ENCODE measurements at places on chromosomes 5 and 9.

GRCh38 chr9:33623658-33624586, 99.9 kb downstream of the ANKRD18B start:
- DNase-seq: peak; percentile 78

DNA sequence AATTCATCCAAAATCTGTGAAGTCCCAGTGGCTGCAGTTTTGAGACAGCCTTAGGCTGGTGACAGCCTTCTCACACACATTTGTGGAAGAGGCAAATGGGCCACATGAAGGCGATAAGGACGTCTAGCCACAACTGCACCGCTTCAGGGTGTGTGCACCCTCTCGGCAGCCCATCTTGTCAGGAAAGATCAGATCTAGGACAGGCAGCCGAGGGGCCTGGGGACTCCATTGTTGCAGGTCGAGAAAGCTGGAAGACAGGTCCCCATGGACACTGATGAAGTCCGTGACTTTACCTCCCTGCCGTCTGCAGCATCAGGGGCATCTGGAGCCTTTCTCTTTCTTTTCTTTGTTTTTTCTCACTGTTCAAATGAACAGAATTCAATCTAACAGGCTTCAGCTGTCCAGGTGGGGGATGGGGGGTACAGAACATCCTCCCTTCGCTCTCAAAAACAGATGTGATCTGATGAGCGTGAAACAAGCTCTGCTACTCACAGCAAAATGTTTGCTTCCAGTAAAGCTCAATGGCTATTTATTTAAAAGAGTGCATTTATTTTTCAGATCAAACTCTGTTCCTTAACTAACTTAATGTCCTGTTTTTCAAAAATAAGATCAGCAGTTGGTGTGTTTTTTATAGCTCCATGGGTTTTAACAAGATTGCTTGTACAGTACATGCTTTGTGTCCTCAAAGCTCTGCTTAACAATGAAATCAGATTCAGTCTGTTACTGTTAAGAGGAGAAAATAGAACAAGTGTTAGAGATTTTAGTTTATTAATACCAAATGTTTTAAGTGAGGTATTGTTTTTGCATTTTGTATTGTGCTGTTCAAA, 111.8 kb upstream of the OTULINL start:
- no peak for DNase-seq

DNA sequence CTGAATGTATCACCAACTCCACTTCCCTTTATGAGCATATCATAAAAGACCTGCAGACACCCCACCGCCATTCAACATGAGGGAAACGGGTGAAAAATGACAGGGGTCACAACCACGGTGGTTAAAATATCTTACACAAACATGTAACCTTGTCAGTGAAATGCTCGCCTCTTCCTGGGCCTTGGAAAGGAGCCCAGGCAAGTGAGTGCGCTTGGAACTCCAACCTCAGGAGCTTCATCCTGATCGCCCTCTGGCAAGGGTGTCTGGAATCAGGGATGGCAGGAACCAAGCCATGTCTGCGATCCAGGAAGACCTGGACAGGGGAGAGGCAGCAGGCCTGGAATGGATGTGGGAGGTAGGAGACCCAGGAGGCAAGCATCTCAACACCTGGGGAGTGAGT, 282.7 kb downstream of the GAS1 start:
- no peak for DNase-seq

GRCh38 chr9:9961487-9961886, 651.3 kb downstream of the PTPRD start:
- peak; percentile 6 for DNase-seq

GRCh38 chr5:83726912-83727311, 6.3 kb upstream of the HAPLN1 start:
- no peak for DNase-seq

GRCh38 chr9:16413509-16414016, 456.9 kb downstream of the BNC2 start:
- peak; percentile 99 for DNase-seq

GRCh38 chr9:1050125-1050895, at the start of gene DMRT2:
DMRT2 (plus strand) TSS chr9:1050357; CDS start chr9:1051614, 1,257 bp downstream.
- DNase-seq: peak; percentile 70

GRCh38 chr5:36607838-36608783, 1.7 kb downstream of the SLC1A3 start:
- peak; percentile 61 for DNase-seq

DNA sequence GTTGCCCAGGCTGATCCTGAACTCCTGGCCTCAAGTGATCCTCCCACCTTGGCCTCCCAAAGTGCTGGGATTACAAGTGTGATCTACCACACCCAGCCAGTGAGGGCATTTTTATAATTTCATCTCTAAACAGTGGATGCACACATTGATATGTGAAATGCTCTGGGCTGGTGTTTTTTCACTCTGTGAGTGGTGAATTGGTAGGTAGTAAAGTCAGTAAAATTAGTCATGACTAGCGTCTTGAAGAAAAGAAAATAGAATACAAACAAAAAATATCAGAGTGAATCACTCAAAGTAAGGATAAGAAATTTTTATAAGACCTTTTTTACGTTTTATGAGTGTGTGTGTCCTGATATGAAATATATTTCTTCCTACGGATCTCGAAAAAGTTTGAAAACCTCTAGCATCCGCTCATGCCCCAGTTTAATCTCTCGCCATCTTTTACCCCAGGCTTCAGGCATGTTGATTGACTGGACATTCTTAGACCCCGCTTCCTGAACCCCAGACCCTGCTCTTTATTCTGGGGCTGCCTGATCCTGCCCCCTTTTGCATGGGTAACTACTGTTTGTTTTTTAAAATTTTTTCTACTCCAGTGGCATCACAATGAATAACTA, 14.0 kb downstream of the OSTF1 start:
- no peak for DNase-seq

DNA sequence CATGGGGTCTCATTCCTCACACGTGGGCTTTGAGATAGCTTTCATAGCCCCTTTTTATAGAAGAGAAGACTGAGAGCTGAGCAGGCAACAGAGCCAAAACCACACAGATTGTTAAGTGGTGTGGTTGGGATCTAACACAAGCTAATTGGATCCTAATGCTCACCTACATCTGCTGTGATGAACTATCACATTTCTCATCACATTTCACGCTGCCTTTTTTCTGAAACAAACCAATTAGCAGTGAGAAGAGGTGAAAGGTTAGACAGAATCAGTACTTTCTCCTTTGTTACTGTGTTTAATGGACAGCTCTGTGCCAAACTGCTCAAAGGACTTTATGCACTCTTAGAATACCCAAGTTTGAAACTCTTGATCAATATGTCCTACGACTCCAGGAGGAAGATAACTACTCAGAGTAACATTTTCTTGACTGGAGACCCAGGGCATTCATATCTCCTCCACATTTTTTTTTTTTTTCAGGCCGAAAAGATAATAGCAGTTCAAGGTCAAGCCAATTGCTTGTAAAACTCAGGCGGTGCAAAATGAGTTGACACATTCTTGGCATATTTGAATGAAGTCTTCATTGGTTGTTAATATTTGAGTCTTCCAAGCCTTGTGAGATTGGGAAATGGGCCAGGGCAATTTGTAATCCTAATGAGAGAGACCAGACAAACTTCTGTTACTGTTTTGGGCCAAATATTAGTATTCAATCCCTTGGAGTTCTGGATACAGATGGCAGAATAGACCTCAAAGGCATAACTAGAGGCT, 138.4 kb downstream of the KCTD16 start:
- DNase-seq: peak; percentile 34

GRCh38 chr5:116068028-116068632, 16.7 kb upstream of the COMMD10 start:
- DNase-seq: peak; percentile 80

- DNase-seq: no peak
These were observed 125.2 kb downstream of the PRDM6 start for GRCh38 chr5:123214193-123214592.

GRCh38 chr9:110537841-110538646, 41.5 kb downstream of the SVEP1 start:
- DNase-seq: peak; percentile 89

- DNase-seq: no peak
These were observed 4.1 kb downstream of the RPL35 start for GRCh38 chr9:124857533-124858162.

DNA sequence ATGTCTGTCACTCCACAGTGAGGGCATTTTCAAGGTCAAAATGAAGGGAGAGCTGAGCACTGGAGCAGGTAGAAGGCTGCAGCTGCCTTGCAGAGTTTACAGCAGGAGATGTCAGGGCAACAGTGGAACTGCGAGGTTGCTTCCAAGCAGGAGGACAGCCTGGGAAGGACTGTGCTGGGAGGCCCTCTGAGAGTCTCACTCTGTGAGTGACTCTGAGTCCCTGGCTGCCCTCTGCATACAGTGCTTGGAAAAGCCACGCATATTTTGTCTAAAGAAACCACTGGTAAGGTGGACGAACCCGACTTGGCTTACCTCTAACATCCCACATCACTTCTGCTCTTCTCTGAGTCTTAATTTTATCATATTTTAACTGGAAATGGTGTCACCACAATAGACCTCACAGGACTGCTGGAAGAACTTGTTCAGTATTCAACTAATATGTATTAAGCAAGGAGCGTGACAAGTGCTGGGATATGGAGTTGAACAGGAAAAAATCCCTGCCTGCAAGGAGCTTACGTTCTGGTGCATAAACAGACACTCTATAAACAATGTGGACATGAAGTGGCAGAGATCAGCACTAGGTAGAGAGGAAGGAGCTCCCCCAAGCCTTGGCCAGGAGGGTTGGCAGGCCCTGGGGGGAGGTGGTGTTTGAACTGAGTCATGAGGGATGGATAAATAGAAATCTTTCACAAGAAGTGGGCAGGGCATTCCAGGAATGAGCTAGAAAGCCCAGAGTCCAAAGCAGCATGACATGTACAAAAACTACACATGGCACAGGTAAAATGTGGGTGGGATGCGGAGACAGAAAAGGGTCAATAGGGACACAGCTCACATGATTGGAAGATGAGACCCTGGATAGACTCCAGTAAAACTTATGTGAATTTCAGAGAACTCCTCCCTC, 64.0 kb upstream of the FOXE1 start:
- DNase-seq: no peak

DNA sequence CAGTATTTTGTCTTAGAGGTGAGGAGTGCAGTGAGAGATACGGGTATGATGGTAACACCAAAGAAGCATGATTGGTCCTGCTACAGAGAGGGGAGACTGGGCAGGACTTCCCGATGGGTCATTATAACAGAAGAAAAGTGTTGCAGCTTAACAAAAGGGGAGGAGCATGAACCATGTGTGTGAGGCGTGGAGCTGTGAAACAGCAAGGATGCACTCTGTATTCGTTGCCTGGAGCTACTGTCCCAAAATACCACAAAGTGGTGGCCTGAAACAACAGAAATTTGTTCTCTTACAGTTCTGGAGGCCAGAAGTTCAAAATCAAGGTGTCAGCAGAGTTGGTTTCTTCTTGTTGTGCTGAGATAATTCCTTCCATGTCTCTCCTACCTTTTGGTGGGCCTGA, 59.4 kb upstream of the GRHPR start:
- no peak for DNase-seq

DNA sequence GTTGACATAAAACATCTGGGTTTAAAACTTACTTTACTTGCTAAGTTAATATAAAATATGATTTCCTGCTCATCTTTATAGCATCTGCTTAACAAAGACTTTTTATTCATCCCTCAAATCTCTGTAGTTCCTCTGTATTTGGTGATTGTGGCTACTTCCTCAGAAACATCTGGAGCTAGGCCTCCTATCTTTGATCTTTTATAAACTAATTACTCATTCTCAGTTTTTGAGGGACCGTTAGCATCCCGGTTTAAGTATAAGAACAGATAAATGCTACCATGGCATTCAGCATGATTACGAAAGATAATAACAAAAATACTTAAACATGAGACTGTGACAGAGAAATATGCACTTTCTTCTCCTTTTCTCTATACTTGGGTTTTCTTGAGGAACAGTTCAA, 85.3 kb downstream of the SLC38A9 start:
- no peak for DNase-seq

GRCh38 chr5:135883441-135883840, 12.2 kb downstream of the IL9 start:
- DNase-seq: no peak

- DNase-seq: no peak
These were observed 56.6 kb upstream of the IFNK start for GRCh38 chr9:27467486-27467885.

- DNase-seq: peak; percentile 22
These were observed 14.3 kb downstream of the PDE8B start for GRCh38 chr5:77224672-77225355.

DNA sequence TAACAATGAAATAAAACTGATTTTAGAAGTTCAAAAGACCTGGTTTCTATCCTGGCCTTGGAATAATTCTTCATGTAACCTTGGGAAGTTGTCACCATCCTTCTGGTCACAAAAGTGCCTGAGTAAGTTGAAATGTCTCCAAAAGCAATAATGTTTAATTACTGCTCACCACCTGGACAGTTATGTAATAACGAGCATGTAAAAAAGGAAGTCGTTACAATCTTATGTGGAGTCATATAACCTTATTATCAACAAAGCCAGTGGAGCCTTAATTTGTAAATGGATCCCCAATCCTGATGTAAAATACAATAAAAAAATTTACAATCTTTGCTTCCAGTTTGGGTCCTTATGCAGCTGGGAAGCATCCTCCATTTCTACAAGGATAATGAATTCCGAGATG, 64.2 kb upstream of the GPR151 start:
- no peak for DNase-seq

GRCh38 chr5:17396247-17396646, 101.8 kb upstream of the TAF11L2 start:
- DNase-seq: no peak

GRCh38 chr5:179820483-179821297, at the start of gene SQSTM1:
SQSTM1 (plus strand) TSS chr5:179820905; CDS start chr5:179820937, 32 bp downstream.
- peak; percentile 88 for DNase-seq

DNA sequence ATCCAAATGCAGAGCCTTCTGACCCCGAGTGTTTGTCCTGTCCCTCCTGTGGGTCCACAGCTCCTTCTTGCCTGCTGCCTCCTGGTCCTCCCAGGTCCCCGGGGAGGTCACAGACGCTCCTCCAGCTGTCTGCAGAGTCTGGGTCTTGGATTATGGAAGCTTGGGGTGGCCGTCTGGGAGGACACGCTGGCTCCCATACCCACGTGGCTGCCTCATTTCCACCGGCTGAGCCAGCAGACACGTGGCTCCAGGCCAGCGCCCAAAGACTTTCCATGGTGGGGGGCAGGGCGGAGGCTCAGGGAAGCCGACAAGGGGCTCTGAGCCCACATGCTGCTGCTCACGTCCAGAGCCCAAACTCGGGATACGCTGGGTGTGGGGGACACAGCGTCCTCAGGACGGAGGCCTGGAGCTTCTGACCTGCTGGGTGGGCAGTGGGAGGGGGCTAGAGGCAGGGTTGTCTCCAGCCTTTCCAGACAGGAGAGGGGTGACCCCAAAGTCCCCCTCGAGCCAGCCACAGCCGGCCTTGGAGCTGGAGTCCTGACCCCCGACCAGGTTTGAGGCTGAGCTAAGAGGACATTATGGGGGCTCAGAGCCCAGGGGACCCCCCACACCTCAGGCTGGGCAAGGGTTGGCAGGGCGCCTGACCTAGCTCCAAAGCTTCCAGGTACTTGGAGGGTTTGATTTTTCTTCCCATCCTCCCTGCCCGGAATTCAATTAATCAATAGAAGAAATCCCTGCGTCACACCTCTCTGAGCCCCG, 24.2 kb upstream of the RNU6ATAC start:
- no peak for DNase-seq

DNA sequence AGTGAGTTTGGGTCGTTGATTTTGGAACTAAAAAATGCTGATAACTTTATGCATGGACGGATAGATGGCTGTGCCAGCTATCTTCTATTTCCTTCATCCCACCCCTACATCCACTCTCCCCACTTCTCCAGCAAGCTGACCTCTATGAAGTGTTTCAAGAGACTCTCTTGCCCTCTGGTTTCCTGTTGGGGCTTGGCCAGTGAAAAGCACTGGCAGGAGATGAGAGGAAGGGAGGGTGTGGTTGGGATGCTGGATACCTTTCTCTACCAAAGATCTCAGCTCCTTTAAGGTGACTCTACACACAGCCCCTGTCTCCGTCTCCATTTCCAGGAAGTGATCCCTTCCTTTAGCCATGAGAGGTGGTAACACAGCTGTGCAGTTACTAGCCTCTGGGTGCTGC, 30.0 kb upstream of the JMY start:
- DNase-seq: no peak
